Stimulated activated CD8-positive, alpha-beta memory T cell treated with anti-CD3 and anti-CD28 coated beads, Interleukin-4, amount 100 ng/mL, for 1 hour (primary cell): ENCODE measurements at places on chromosomes 2 and 18.

- no peak for DNase-seq
Measured at GRCh38 chr2:44494006-44494405, 132.3 kb downstream of the CAMKMT start.

GRCh38 chr2:230225486-230225885 lies at the start of gene SP140:
TSS of gene SP140 (plus strand) at chr2:230225736. CDS start at chr2:230225845, 109 bp downstream.
- peak; percentile 60 for DNase-seq

DNA sequence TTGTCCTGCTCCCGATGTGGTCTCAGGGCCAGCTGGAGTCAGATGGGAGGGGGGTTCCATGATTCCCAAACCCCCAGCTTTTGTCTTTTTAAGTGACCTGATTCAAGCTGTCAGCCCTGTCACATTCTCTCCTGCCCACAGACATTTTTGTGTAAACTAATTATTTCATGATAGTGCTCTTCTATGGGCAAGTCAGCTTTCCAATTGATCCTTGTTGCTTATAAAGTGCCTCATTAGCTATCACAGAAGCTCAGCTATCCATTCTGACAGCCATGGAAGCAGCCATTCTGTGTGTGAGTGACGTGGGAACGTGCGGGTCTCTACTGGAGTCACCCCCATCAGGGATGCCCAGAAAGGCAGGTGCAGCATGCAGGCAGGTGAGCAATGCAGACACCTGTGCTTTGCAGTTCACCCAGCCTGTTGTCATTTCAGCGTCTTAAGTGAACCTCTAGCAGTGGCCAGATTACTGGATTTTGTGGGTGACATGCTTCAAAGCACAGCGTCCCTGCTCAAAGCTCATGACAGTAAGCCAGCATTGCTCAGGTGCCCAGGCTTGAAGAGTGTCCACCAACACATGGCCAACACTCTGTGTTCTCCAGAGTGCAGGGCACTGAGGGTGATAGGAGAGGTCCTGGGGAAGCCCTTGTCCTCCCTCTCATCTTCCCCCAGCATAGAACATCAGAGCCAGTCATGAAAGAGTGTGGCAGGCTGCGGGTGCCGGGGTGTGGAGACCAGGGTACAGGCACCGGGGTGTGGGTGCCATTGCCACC lies 162.1 kb upstream of the SH3BP4 start:
- no peak for DNase-seq

GRCh38 chr2:232545511-232546375 lies 4.6 kb downstream of the TIGD1 start:
- DNase-seq, result no peak

GRCh38 chr2:120566331-120567035 lies 169.2 kb upstream of the GLI2 start:
- no peak for DNase-seq

DNA sequence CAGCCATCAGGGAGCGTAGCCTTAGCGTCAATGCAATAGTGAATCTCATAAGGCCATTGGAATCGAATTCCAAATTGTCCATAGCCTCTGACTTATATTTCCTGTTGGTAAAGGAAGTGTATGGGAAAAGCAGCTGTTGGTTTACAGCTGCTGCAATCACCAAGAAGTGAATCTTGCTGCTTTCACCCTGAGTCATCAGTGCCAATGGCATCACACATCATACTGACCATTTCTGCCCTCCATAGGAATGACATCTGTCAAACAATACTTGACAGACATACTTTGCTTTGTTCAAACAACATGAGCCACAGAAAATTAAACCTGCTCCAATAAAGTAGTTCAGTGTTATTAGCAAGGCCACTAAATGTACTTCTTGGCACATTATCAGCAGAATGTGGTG lies 111.2 kb upstream of the KLHL29 start:
- no peak for DNase-seq

DNA sequence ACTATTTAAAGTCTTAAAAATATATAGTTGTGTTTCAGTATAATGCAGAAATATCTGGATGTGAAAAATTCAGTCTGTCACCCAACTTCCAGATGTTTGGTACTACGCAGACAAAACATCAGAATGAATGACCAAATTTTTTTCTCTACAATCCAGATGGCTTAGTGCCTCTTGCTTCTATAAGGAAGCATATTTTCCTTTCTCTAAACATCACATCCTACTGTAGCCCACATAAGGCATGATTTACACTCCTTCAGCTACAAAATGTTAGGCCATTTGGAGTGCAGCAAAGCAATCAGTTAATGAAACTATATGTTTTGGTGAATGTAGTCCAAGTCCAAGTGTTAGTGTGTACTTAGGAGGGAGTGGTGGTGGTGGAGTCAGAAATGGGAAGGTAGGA lies 162.9 kb upstream of the SIX2 start:
- no peak for DNase-seq

DNA sequence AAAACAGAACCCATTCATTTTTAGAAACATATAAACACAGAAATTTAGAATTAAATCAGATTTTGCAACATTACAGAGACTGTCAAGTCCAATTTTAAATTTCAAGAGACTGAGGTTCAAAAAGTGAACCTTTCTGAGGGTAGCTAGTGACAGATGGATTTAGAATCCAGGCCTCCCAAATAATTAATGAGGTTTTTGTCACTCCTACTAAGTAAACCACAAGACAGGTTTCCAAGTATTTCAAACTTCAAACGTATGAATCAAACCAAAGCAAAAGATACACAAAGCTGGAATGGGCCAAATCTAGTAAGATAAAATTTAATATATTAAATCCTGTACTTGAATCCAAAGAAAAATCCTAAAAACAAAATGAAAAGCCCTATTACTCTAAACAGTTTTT lies 25.3 kb downstream of the PPP4R3B start:
- no peak for DNase-seq
